ENCODE measurements at places on chromosomes 3 and 15. TPM values are rescaled to one million over a fixed set of nuclear protein-coding genes. Genes with fewer than 3 reads are reported as not detected.
A peak's percentile ranks its signal among the peaks of the same experiment; 100 is the strongest.

ITIH1 gene
- total RNA-seq, result 0.56 TPM

SRGAP3 gene
- total RNA-seq, result 3.0 TPM

CFAP100 gene
- total RNA-seq, result not detected

NLGN1 gene
- total RNA-seq, result not detected

XCR1 gene
- not detected for total RNA-seq

PTH1R gene
- total RNA-seq, result not detected

TMEM41A gene
- total RNA-seq, result 35.4 TPM

PRSS50 gene
- total RNA-seq, result not detected

NDN gene
- total RNA-seq, result not detected

TMEM40 gene
- total RNA-seq, result 6.5 TPM

AP3B2 gene
- not detected for total RNA-seq

CISH gene
- total RNA-seq, result 23.6 TPM

DNA sequence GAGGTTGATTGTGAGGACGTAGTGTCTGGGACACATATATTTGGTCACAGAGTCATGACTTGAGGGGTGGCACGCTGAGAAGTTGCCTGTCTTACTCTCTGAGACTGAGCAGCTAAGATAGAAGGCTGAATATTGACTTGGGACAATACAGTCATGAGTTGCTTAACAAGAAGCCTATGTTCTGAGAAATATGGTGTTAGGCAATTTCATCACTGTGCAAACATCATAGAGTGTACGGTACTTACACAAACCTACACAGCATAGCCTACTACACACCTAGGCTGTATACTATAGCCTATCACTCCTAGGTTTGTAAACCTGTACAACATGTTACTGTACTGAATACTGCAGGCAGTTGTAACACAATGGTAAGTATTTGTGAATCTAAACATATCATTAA lies 30.3 kb upstream of the SPESP1 start:
- H3K36me3 ChIP-seq, result no peaks in the 10 kb centered on the region
- no peak overlapping the region for H3K27ac ChIP-seq
- no peak overlapping the region for H3K4me3 ChIP-seq

DNA sequence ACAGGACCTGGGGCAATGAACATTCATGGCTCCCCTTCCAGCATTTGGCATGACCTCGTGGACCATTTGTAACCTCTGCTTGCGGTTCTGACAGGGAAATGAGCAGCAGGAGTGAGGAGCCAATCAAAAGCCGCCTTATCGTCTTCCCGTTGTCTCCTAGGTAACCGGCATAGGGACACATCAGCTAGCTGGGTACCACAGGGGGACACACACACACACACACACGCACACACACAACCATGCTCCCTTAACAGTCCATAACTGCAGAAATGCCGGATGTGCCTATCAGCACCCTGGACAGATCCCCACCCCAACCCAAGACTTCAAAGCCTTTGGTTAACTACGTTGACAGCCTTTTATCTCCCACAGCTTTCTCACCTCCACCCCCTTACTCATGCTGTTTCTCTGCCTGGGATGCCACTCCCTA lies 53.4 kb upstream of the CCDC174 start:
- no peaks in the 10 kb centered on the region for H3K4me1 ChIP-seq
- H3K36me3 ChIP-seq, result no peaks in the 10 kb centered on the region
- H3K27me3 ChIP-seq, result peaks cover 18% of the 10 kb centered on the region
- H3K4me3 ChIP-seq, result no peak overlapping the region
- H3K27ac ChIP-seq, result no peak overlapping the region

- DNase-seq, result no peak
- H3K36me3 ChIP-seq, result peaks cover 65% of the 10 kb centered on the region
- H3K27ac ChIP-seq, result no peak overlapping the region
- no peaks in the 10 kb centered on the region for H3K27me3 ChIP-seq
- no peaks in the 10 kb centered on the region for H3K4me1 ChIP-seq
Observed at GRCh38 chr3:128814519-128815317, 64.7 kb upstream of the ACAD9 start.

GRCh38 chr15:67080900-67081431 lies 15.6 kb downstream of the SMAD3 start:
- H3K27ac ChIP-seq, result peak overlapping the region; percentile 61
- H3K27me3 ChIP-seq, result no peaks in the 10 kb centered on the region
- DNase-seq, result peak; percentile 72
- H3K4me1 ChIP-seq, result peaks cover 85% of the 10 kb centered on the region
- H3K36me3 ChIP-seq, result no peaks in the 10 kb centered on the region

GRCh38 chr3:42535981-42536784 lies 33.7 kb downstream of the VIPR1 start:
- H3K27ac ChIP-seq, result no peak overlapping the region
- DNase-seq, result peak; percentile 69
- no peaks in the 10 kb centered on the region for H3K36me3 ChIP-seq
- no peak overlapping the region for H3K4me3 ChIP-seq

GRCh38 chr3:80018375-80018774 lies 250.6 kb upstream of the ROBO1 start:
- no peaks in the 10 kb centered on the region for H3K27me3 ChIP-seq
- H3K36me3 ChIP-seq, result no peaks in the 10 kb centered on the region
- no peaks in the 10 kb centered on the region for H3K4me1 ChIP-seq
- H3K4me3 ChIP-seq, result no peak overlapping the region

- no peak for DNase-seq
- no peak overlapping the region for H3K27ac ChIP-seq
- no peaks in the 10 kb centered on the region for H3K36me3 ChIP-seq
- H3K4me1 ChIP-seq, result no peaks in the 10 kb centered on the region
Observed at GRCh38 chr15:22918596-22919140, 61.5 kb downstream of the CYFIP1 start.

DNA sequence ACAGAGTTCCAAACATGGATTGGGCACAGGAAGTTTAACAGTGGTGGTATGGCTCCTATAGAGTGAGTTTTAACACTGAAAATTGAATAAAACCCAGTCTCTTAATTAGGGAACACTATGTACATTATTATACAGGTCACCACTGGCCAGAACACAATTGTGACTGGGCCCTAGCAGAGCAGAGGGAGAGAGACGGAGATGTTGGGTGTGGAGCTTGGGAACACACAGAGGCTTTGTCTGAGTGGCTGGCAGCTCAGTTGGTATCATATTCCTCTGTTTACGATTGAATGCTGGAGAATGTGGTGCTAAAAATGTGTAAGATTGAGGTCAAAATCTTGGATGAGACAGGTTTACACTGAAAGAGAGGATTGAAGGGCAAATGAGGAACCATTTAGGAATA lies 6.8 kb upstream of the MOBP start:
- no peak overlapping the region for H3K4me3 ChIP-seq
- no peaks in the 10 kb centered on the region for H3K4me1 ChIP-seq
- H3K27ac ChIP-seq, result no peak overlapping the region
- H3K27me3 ChIP-seq, result no peaks in the 10 kb centered on the region
- no peaks in the 10 kb centered on the region for H3K36me3 ChIP-seq

DNA sequence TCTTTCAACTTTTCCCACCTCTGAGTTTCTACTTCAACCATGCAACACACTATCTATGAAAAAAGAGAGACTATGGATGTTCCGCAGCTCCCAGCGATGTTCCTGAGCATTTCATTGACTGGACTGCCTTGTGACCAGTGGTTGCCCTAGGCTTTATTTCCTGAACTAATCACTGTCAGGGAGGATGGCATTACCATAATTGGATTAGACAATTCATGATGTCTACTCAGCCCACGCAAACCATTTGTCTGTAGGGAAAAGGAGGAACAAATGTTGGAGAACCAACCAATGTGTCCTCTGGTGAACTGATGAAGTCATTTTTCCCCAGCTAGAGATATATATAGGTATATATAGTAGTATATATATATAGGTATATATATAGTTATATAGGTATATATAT lies 229.3 kb upstream of the MCTP2 start:
- DNase-seq, result no peak
- H3K27ac ChIP-seq, result no peak overlapping the region
- H3K27me3 ChIP-seq, result no peaks in the 10 kb centered on the region
- H3K36me3 ChIP-seq, result no peaks in the 10 kb centered on the region
- H3K4me3 ChIP-seq, result no peak overlapping the region
- no peaks in the 10 kb centered on the region for H3K4me1 ChIP-seq

DNA sequence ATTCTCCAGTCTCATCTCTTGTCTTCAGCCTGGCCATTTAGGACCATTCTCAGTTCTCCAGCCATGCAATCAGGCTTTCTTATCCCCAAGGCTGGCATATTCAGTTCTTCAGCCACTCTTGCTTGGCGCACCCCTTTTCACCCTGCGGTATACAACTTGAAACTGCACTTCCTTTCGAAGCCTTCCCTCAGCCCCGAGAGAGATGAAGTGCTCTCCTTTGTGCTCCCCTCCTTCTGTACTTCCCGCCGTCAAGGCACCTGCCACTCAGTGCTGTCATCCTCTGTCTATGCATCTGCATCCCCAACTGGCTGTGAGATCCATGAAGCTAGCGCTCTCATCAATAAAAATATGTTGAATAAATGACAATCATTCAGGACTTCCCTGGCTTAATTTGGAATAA lies 45.7 kb downstream of the MORC1 start:
- no peaks in the 10 kb centered on the region for H3K27me3 ChIP-seq
- H3K27ac ChIP-seq, result no peak overlapping the region
- H3K4me3 ChIP-seq, result no peak overlapping the region
- DNase-seq, result peak; percentile 4

DNA sequence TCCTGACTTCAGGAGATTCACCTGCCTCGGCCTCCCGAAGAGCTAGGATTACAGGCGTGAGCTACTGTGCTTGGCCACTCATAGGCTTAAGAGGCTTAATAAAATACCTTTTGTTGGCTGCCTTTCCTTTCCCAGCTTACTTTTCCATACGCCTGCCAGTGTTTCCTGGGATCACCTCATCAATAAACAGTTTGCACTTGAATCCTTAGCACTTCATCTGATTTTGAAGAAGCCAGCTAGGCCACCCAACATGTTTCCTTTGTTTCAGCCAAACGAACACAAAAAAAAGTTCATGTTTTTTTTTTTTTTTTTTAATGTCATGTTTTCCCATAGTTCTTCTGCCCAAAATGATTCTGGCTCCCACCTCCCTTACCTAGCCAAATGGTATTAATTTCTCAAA lies 92.3 kb downstream of the RAP2B start:
- no peak overlapping the region for H3K27ac ChIP-seq
- H3K36me3 ChIP-seq, result no peaks in the 10 kb centered on the region
- H3K27me3 ChIP-seq, result no peaks in the 10 kb centered on the region
- DNase-seq, result no peak
- H3K4me3 ChIP-seq, result no peak overlapping the region

All from natural killer cell (primary cell).